ENCODE measurements at places on chromosomes 1 and 21.

DNA sequence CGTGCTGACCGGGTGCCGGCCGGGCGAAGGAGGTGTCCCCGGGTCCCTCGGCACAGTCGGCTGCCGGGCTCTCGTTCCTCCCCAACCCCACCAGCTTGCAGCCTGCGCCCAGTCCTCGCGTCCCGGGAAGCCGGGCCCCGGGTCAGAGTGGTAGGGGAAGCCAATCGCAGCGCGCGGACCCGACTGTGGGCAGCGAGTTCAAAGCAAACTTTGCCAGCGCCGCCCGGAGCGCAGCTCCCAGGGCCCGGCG, 328 bp downstream of the MYCL start:
- peak; percentile 51 for DNase-seq

DNA sequence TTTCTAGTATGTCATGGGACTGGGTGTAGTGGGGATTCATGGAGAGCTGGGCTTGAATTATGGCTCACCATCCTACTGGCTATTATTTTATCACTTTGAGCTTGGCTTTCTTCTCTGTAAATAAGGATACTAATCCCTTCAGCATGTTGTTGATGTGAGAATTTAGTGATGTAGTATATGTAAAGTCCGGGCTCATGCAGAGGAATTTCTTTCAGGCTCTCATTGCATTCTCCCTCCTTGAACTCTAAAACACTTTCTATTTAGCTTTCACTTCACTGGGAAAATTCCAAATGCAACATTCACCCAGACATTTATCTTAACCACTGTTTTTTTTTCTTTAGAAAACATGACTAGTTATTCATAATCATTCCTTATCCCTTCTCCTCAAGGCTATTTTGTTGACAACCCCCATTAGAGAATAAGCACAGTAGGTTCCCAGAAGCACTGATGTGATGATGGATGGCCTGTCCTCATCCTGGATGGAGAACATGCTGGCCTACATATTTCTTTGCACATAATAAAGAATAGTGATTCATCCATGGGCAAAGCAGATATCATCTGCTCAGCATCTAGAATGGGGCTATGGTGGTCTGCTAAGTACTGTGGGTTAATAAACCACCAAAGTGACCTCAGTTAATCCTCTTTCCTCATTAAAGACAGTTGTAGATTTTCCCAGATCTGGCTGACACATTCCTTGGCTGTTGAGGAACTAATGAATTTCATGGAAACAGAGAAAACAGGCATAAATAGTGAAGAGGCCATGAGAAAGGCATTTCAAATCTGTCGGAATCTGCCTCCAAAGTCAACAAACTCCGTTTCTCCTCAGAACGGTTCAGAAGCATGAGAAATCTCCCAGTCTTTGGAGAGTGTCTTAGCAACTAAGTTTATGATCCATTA, 68.0 kb upstream of the CYP2J2 start:
- DNase-seq: peak; percentile 95

DNA sequence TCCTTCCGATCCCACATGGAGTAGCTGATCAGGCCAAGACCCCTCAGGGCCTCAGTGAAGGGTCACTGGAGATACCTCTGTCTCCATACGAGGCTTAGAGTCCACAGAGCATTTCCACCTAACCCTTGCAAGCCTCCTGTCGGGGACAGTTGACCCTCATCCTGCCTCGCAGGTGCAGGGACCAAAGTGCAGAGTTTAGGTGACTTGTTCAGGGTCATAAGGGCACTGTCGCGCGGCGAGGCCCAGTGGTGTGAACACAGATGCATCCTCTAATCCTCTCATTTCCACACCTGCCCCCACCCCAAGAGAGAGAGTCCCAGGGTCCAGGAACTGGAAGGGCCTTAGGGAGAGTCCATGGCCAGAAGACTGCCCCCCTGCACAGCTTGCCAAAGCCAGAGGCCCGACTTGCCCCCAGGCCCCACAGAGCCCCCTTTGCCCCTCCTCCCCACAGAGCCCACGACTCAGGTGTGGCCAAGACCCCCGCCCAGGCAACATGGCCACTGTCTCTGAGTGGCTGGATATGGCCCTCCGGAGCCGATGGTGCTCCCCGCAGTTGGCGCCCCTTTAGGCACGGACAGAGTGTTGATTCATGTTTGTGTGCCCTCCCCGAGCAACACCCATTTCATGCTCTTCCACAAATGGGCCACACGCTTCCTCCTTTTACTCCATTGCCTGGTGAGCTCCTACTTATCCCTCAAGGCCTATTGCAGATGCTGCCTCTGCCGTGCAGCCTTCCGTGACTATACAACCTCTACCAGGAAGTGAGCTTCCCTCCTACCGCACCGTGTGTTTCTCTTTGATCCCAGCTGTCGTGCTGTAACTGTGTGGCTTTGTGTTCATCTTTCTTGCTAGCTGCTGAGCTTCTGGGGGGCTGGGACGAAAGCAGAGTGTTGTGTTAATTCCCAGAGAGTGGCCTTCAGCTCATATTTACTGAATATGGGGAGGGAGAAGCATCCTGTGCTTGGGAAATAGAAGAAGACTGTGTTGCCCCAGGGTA, 1.7 kb downstream of the TRPM2 start:
- no peak for DNase-seq

DNA sequence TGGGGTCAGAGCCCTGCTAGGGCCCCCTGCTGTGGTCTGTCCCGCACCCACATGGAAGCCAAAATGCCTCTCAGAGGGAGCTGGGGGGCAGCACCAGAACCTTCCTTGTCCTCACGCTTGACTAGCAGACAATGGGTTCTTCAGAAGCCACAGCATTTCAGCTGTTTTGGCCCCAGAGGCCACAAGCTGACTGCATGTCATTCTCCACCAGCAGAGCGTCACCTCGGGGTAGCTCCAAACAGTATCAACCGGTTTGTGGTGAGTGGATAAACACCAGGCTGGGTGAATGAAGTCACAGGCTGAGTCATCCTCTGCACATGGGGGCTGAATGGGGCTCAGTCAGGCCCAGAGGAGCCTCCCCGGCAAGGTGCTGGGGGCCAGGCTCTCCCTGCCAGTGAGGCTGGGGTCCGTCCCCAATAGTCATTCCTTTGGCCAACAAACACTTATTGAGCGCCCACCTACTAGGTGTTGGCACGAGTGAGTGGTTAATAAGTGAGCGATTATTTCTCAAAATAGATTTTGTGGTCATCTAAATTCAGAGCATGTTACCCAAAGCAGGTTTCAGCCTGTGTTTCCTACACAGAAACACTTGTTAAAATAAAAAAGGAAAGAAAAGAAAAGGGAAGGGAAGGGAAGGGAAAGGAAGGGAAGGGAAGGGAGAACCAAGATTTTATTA, 9.1 kb downstream of the OLIG1 start:
- DNase-seq: peak; percentile 43

DNA sequence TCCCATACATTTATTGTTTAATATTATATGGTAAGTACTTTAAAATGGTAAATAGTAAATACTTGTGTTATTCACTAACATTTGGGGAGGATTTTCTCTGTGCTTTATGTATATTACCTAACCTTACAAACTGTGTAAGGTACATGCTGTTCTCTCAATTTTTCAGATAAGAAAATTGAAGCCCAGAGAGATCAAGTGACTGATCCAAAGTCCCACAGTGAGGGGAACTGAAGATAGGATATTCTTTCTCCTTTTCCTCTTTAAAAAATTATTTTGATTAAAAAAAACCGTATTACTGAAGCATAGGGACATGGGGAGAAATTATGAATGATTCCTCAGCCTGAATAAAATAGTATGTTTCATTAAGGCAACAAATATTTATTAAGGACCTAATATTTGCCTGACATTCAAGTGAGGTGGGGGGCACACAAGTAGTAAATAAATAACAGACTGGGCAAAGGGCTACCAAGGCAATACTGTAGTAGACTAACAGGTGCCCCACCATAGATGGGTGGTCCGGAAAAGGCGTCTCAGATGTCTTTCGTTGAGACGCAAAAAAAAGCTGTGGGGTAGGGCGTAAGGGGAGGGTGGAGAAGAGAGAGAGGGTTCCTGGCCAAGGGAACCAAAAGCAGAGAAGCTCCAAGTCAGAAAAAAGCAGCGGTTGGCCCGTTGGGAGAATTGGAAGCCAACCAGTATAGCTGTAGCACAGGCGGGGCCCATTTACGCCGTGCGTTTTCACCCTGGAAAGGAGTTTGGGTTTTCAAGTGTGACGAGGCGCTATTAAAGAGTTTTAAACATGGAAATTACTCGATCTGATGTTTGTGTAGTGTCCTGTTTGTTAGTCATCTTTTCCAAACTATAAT, 944 bp upstream of the AGO3 start:
- peak; percentile 64 for DNase-seq

- DNase-seq: peak; percentile 93
These were observed 14.9 kb downstream of the MAP3K7CL start for GRCh38 chr21:29145354-29145782.

DNA sequence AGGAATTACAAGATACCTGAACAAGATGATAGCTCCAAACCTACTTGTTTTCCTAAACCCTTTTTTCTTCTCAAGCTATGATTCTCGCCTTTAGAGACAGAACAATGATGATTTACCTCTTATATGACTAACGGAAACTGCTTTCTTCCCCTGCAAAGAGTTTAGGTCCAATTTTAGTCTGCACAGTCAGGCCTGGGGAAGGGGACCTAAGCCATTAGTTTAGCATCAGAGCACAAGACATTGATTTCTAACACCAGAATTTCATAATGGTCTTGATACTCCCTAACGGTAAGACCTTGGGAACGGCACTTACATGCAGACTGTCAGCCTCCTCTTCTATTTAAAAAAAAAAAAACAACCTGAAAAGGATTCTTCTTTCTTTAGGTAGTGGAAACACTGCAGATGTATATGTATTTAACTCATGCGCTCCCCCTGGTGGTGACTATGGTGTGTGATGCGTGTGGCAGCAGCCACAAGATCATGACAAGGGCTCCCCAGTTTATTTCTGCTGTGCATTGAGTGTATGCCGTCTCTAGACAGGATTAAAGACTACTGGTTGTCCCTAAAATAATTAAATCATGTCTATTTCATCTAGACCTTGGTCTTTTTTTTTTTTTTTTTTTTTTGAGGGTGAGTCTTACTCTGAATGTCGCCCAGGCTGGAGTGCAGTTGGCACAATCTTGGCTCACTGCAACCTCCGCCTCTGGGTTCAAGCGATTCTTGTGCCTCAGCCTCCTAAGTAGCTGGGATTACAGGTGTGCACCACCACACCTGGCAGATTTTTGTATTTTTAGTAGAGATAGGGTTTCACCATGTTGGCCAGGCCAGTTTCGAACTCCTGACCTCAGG, 37.3 kb upstream of the TMEM222 start:
- DNase-seq: peak; percentile 81

DNA sequence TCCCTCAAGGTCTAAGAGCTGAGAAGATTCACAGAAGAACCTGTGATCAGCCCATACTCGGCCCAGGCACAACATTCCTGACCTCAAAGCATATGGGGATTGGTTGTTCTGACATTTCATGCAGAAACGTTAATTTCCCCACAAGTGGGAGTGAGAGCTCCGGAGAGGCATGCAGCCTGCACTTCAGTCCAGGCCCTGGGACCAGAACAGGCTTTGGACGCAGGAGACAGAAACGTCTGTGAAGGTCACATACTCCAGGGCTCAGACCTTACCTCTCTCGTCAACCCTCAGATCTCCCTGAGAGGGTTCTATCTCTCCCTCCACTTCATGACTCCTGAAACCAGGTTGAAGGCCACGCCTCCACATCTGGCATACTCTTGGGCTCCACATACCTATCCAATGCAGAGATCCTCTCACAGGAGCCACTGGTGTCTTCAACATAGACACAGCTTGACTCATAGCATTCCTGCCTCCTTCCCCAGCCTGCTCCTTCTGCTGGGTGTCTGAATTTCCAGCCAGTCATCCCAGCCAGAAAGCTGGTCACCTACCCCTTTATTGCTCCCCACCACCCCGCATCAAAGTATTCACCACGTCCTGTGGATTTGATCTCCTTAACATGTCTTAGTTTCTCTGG, 149.2 kb downstream of the OMA1 start:
- peak; percentile 94 for DNase-seq

GRCh38 chr1:14969006-14969405, 184.5 kb upstream of the TMEM51 start:
- peak; percentile 46 for DNase-seq

GRCh38 chr1:230267338-230268065, 158.6 kb downstream of the PGBD5 start:
- no peak for DNase-seq

- no peak for DNase-seq
These were observed 22.3 kb downstream of the GJA5 start for GRCh38 chr1:147738129-147738528.

GRCh38 chr1:181516706-181517105, 33.4 kb downstream of the CACNA1E start:
- no peak for DNase-seq

DNA sequence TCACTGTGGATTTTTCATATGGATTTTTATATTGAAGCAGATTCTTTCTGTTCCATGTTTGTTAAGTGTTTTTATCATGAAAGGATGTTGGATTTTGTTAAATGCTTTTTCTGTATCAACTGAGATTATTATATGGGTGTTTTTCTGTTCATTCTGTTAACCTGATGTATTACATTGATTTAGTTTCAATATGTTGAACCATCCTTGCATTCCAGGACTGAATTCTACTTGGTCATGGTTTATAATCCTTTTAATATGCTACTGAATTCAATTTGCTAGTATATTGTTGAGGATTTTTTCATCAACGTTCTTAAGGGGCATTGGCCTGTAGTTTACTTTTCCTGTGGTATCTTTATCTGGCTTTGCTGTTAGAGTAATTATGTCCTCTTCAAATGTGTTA, 55.8 kb downstream of the CCDC30 start:
- no peak for DNase-seq

- no peak for DNase-seq
These were observed 115.0 kb upstream of the GALNT2 start for GRCh38 chr1:229951856-229952534.

GRCh38 chr1:85936470-85936869, 220.1 kb downstream of the COL24A1 start:
- no peak for DNase-seq

GRCh38 chr21:39612233-39613040, at the start of gene B3GALT5:
Gene B3GALT5 (plus strand): TSS chr21:39612940. CDS start chr21:39660560, 47,620 bp downstream.
- peak; percentile 27 for DNase-seq

GRCh38 chr1:151311589-151312331, 15.5 kb downstream of the PI4KB start:
- peak; percentile 100 for DNase-seq

DNA sequence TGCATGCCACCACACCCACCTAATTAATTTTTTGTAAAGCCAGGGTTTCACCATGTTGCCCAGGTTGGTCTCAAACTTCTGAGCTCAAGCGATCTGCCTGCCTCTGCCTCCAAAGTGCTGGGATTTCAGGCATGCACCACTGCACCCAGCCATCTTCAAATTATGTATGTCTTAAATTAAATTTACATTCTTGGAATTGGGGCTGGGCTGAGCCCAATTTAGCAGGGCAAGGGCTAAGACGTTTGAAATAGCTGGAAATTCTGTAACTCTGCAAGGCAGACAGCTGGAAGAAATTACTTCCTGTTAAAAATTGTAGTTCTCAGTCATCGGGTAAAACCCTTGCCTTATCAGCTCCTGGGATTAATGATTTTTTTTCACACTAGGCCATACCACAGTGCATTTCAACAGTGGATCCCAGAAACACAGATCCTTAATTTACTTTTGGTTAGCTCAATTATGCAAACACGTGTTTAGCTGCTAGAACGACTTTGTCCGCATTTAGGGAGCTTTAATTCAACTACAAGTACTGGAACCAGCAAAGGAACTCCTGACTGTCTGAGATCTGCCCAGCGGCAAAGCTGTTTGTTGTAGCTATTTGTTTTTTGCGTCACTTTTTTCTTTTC, 83.3 kb downstream of the OLFML3 start:
- no peak for DNase-seq

GRCh38 chr1:19229828-19230325, 19.8 kb upstream of the UBR4 start:
- DNase-seq: peak; percentile 28

Measured in EH (cell line).